ENCODE measurements at places on chromosomes 16 and 17.

DNA sequence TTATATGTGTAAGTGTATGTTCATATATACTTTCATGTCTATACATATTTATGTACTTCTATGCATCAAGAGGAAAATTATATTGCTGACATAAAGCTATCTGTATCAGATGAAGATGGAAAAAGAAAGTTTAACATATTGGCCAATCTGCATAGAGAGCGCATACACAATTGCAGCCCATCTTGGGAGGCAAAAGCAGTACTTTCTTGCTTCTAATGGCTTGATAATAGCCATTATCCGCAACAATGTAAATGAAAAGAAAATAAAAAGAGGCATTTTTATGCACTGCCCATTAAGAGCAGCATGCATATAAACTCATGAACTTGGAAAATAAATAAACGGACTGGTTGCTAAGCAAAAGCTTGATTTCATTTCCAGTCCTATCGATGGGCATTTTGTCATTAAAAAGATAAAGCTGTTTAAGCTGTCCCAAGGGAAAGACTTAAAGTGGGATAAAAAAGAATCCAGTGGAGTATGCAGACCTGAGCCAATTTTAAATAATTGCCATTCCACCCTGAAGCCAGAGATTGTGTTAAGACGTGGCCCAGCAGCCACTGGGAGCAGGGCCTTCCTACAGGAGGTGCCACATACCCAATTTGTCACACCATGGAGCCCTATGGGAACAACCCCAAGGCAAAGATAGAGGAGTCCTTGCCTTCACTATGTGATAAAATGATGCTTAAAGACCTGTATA, 183.6 kb upstream of the CDH11 start:
- DNase-seq, result no peak

- no peak for DNase-seq
Measured at GRCh38 chr17:38357486-38358123, 6.0 kb downstream of the SOCS7 start.

DNA sequence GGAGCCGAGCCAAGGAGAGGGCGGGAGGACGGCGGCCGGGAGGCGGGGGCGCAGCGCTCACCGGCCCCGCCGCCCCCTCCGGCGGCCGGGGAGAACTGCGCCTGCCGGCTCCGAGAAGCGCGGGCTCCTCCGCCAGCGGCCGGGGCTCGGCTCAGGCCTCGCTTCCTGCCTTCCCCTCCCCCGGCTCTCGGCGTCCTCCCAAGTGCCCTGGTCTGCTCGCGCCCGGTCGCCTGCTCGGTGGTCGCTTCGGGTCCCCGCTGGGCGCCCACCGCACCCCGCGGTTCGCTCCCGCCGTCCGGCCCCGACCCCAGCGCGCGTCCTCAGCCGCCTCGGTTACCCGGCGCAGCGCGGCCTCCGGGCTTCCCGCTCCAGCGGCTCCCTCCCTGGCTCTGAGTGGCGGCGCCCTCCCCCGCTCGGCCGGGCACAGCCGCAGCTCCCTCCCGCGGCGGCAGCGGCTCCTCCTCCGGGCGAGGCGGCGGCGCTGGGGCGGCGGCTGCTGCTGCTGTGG, 313 bp downstream of the UBTF start:
- DNase-seq, result peak; percentile 52

- no peak for DNase-seq
Measured at GRCh38 chr16:27775254-27775653, 225.3 kb downstream of the KATNIP start.

GRCh38 chr17:69246726-69247375, 18.2 kb upstream of the ABCA10 start:
- peak; percentile 71 for DNase-seq

DNA sequence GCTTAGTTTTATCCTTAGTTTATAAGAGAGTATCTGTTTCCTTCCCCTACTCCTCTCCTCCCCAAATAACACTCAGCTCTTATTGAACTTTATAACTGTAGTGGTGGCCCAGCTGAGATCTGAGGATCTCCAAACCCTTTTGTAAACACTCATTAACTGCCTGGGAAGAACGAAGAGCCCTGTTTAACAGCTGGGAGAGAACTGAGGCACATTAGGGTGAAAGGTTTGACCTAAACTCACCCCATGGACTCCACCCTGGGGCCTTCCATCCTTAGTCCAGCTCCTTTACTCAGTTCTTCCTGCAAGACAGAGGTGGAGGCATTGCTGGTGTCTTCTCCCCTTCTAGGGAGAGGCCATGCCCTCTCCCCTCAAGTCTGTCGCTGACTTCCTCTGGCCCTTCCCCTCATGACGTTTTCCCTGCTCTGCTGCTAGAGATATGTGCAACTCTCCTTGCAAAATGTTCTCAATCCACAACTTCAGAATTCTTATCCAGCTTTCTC, 1.2 kb upstream of the RARA start:
- DNase-seq, result no peak

- DNase-seq, result no peak
Measured at GRCh38 chr17:19978805-19979211, 1.2 kb upstream of the AKAP10 start.

DNA sequence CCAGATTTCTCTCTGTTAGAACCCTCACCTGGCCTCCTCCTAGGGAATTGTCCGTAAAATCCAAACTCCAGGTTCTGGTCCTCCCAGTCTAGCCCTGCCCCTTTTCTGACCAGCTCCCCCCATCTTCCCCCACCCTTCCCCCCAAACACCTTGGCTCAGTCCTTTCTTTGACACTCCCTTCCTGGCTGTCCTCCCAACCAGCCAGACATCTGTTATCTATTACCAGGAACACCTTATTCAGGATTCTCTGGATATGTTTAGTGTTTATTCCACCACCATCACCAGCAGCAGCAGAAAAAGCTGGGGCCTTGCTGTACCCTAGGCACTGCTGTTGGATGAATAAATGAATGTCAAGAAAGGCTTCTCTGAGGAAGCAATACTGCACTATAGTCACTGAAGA, 4.0 kb upstream of the CMTM3 start:
- DNase-seq, result no peak

DNA sequence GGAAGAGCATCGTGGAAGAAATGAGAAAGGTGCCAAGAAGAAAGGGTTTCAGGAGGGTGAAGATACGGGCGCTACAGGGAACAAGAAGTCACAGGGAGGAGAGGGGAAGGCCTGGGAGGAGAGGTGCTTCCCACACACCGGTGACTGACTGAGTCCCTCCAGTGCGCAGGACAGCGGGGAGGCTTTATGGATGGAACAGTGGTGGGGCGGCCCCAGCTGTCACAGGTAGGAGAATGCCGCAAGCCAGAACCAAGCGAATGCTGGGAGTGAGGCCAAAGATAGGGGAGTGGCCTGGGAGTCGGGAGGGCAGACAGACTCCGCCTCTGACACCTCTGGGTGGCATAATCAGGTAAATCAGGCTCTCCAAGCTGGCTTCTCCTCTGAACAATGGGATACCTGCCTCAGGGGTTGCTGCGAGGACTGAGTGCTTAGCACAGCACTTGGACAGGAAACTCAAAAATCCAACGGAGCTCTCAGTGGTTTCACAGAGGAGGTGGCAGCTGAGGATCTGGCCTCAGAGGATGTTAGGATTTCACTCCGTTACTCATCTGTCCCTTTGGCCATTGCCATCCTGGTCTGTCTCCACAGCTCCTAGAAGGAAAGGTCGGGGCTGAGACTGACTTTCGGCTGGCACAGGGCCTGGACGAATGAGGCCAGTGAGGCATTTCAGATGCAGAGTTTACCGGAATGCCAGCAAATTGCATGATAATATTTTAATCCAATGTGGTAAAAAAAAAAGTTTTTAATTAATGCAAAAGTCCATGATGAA, 717 bp upstream of the CNP start:
- no peak for DNase-seq

GRCh38 chr16:88466175-88466862, 13.2 kb downstream of the ZFPM1 start:
- no peak for DNase-seq

GRCh38 chr16:9225527-9226316, 134.3 kb downstream of the HAPSTR1 start:
- peak; percentile 46 for DNase-seq

- no peak for DNase-seq
Measured at GRCh38 chr17:49766918-49767530, 3.1 kb upstream of the FAM117A start.

DNA sequence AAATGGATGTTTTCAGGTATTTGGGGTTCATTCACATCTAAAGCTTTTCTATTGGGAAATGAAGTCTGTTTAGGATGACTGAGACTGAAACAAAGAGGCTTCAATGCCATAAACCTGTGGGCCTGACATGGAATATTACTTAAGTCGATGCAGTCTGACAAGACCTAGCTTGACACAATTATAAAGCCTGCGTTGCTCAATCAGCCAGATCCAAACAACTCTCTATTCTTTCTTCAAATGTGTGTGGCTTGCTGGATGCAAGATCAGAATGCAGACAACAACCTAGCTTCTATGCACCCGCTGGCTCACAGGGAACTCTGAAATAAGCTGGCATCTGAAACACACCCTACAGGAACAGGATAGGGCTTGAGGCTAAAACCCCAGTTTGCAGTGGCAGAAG, 40.0 kb downstream of the RFFL start:
- DNase-seq, result peak; percentile 37

GRCh38 chr17:2462481-2462880, 49.2 kb downstream of the METTL16 start:
- DNase-seq, result no peak

GRCh38 chr17:59427425-59427921, 96.0 kb downstream of the YPEL2 start:
- peak; percentile 73 for DNase-seq

GRCh38 chr16:89320782-89321501, 103.4 kb downstream of the ZNF778 start:
- DNase-seq, result no peak

DNA sequence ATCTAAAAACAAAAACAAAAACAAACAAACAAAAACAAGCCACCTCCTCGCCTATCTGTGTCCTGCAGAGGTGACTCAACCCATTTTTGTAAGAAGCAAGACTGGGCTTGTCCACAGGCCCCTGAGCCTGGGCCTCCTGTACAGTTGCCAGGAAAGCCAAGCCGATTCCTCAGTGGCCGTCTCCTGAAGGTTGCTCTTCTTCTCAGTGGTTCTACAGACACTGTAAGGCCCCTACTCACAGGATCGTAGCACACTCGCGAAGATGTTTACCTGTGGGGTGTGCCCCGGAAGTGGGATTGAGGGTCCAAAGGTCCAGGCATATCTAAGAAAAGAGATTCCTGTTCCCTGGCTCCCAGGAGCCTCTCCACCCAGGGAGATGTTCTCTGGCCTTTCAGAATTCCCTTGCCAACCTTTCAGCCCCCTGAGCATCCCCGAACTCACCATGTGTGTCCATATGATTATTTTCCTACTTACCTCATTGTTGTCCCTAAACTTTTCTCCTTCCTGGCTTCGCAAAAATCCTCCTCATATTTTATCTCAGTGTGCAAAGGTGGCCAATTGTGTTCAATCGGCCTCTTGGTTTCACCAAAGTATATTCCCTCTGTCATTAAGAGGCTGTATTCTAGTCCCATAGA, 7.5 kb upstream of the CES3 start:
- DNase-seq, result no peak

- peak; percentile 22 for DNase-seq
Measured at GRCh38 chr16:23245268-23245667, 56.8 kb upstream of the SCNN1B start.

- DNase-seq, result no peak
Measured at GRCh38 chr16:12853972-12854371, 47.4 kb upstream of the SHISA9 start.

- DNase-seq, result no peak
Measured at GRCh38 chr17:45906927-45907622, 12.7 kb downstream of the MAPT start.

GRCh38 chr16:72815348-72816318, 232.3 kb downstream of the ZFHX3 start:
- no peak for DNase-seq

DNA sequence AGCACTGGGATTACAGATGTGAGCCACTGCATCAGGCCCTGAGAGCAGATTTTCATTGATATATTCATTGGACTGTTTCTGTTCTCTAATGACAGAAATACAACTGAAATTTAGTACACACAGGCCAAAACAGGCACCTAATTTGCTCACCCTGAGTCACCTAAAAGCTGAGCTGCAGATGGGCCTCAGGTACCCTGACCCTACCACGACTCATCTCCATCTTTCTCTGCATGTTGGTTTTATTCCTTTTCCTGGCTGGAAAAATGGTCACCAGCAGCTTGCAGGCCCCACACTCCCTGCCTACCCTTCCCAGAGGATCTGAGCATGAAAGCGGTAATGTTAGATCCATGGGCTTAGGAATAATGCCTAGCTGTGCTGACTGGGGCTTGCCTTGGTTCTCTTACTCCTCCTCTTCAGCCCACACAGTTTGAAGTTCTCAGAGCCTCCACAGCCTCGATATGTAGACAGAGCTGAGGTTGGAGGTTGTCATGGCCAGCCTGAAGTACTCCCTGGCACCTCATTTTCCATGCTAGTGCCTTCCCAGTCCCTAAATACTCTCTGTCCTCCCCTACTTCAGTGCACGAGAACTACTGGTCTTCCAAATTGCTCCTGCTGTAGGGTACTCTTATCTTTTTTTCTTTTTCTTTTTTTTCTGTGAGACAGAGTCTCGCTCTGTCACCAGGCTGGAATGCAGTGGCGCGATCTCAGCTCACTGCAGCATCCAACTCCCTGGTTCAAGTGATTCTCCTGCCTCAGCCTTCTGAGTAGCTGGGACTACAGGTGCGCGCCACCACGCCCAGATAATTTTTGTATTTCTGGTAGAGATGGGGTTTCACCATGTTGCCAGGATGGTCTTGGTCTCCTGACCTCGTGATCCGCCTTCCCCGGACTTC, 51.1 kb downstream of the CENPV start:
- no peak for DNase-seq

- no peak for DNase-seq
Measured at GRCh38 chr16:67825119-67825518, 17.0 kb upstream of the THAP11 start.

DNA sequence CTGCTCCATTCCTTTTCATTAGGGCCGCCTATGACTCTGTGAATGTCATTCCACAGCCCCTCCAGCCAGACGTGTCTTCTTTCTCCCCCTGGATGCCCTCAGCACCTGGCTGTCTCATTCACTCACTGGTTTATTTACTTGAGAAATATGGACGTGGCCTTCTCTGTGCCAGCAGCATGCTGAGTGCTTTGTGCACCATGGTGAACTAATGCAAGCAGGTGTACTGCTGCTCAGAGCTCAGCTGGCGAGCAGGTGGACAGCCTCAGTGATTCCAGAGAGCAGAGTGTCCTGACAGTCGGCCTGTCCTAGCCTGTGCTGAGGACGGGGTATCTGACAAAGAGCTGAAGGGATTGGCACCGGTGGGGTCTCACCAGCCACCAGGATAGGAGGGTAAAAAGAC, 96.7 kb downstream of the GNAO1 start:
- DNase-seq, result no peak

- DNase-seq, result no peak
Measured at GRCh38 chr17:71486261-71486660, 634.6 kb upstream of the SOX9 start.

GRCh38 chr16:84959045-84959576, 52.2 kb downstream of the ZDHHC7 start:
- no peak for DNase-seq

Data from midbrain (tissue), 1 donor.